ENCODE measurements at places on chromosomes 6 and 20.

GRCh38 chr6:116173928-116174327, 48.0 kb upstream of the COL10A1 start:
- no peak for DNase-seq

- no peak for DNase-seq
Measured at GRCh38 chr20:61951695-61952533, 113.8 kb downstream of the TAF4 start.

- peak; percentile 40 for DNase-seq
Measured at GRCh38 chr6:155314773-155315515, 660 bp upstream of the TFB1M start.

GRCh38 chr6:45445749-45446549, 68.2 kb upstream of the SUPT3H start:
- no peak for DNase-seq

DNA sequence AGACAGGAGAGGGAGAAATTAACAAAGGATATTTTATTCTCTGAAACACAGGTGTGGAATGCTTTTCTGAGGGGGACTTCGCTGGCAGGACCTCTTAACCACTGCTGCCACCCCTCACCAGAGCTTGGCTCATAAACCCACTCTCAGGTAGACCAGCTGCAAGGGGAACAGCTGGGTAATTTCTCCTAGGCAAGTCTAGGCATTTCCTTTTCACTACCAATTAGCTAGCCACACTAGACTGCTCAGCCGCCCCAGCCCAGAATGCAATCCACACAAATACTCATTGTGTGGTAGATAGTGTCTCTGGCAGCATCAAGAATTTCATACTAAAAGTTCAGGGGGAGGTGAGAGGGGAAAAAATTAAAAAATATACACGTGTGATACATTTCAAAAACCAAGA, 267.6 kb upstream of the ID4 start:
- no peak for DNase-seq

GRCh38 chr6:46899659-46900058, 22.1 kb downstream of the ADGRF5 start:
- no peak for DNase-seq

DNA sequence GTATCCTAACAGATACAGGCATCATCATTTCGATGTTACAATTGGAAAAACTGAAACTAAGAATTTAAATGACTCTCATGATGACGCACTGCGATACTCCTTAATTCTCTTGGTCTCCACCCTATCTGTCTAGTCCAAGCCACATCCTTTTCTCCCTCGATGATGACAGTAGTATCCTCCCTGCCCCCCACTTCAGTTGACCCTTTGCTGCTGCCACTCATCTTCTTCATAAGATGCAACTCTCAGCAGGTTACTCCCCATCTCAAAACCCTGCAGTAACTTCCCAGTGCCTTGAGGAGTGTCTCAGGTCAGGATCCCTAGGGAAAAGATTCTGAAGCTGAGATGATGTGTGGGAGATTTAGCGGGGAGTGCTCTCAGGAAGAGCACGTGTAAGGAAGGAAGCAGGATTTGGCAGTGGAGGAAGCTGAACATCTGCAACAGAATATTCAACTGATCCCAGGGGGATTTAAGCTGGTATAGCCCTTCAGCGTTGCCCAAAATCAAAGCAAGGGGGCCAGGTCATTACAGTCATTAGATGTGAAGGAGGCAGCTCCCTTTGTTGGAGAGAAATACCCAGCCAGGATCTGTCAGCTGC, 16.1 kb downstream of the JPH2 start:
- DNase-seq = no peak

GRCh38 chr6:76026101-76026500, 46.4 kb downstream of the IMPG1 start:
- DNase-seq = no peak

GRCh38 chr6:133298801-133299200, 57.6 kb downstream of the EYA4 start:
- DNase-seq = no peak

DNA sequence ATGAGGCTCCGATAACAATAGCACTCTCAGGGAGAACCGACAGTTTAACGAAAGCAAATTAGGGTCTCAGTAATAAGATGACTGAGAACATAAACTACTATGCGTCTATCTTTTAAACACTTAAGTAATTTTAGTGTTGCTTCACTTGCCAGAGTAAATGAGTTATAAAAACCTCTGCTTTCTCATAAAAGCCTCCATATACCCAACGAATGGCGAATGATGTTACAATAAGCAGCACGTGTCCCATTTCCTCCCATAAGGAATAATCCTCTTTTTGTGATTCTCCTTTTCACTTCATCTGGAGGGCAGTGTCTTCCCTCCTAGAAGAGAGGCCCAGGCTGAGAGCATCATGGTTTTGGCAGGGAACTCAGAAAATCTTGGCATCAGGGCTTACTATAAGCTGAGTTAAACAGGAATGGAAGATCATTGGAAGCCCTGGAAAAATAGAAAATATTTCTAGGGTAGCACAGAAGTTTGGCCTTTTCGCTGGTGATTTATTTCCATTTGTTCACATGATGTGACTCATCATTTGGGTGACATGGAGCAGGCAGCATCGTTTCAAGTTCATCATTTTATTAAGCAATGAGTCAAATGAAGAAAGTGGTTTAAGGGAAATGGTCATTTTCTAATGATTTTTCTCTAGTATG, 255.4 kb downstream of the ATXN1 start:
- no peak for DNase-seq

- DNase-seq = no peak
Measured at GRCh38 chr6:6712449-6713403, 124.2 kb downstream of the LY86 start.

DNA sequence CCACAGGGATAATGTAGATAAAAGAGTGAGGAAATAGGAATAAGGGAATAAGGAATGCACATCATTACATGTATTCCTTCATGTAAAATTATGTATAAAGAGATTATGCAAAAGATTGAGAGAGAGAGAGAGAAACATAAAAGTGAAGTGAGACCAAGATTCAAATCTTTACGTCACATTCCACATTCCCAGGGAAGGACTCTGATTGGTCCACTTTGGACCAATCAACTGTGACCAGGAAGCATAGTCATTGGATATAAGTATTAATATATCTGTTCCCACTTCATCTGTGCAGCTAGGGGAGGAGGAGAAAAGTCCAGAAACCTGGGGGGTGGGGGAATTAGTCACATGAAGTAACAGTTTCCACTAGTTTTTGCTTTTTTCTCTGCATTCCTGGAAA, 66.4 kb downstream of the SLC2A10 start:
- DNase-seq = no peak

DNA sequence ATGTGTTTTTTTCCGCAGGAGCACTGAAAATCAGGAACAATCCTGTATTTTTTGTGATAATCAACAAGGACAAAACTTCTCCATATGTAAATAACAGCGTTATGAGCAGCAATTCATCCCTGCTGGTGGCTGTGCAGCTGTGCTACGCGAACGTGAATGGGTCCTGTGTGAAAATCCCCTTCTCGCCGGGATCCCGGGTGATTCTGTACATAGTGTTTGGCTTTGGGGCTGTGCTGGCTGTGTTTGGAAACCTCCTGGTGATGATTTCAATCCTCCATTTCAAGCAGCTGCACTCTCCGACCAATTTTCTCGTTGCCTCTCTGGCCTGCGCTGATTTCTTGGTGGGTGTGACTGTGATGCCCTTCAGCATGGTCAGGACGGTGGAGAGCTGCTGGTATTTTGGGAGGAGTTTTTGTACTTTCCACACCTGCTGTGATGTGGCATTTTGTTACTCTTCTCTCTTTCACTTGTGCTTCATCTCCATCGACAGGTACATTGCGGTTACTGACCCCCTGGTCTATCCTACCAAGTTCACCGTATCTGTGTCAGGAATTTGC, at the start of gene TAAR6:
TSS of gene TAAR6 (plus strand) at position 102 of the 557 bp plus-strand sequence. CDS start at position 102, 0 bp downstream.
- no peak for DNase-seq

GRCh38 chr6:14828201-14828611, 417.7 kb upstream of the JARID2 start:
- DNase-seq = no peak

DNA sequence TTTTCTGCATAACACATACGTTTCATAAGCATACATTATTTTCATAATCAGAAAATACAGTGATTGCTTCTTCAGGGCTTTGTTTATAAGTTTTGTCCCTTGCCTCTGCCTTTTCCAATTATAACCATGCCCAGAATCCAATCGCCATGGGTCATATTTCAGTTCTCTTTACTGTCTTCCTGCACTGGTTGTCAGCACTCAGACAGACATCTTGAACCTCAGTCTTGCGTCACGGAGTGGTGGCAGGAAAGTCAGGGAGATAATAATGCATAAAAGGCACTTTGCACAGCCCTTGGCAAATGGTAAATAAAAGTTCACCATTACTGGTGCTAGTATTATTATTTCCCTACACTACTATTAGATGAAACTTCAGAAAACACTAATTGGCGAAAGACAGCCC, 7.2 kb downstream of the KIF16B start:
- DNase-seq = no peak

GRCh38 chr20:63238514-63239125, 2.9 kb downstream of the BIRC7 start:
- no peak for DNase-seq

DNA sequence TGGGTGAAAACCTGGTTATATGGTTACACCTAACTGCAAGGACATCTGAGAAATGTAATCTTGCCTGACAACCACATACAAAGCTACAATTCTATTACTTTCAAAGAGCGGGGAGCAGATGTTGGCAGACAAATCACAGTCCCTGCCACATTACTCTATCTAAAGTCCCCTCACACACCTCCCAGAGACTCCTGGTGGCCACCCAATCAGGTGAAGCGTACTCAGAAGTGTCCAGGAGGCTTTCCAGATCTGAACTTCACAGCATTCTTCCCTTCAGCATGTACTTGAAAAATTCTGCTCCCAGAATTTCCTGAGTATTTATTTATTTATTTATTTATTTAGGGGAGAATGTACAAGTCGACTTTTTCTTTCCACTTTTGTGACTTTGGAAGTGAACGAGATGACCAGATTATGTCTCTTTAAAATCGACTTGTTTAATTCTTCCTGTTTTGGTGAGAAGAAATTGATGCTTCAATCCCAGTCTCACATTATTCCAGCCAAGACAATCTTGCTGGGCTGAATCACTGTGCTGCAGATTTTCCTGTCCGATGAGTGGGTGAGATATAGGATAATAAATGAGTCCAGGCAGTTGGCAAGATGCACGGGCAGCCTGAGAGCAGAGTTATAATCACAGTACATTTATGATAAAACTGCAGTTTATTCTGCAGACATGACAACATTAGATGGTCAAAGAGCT, 46.9 kb upstream of the POPDC3 start:
- no peak for DNase-seq

DNA sequence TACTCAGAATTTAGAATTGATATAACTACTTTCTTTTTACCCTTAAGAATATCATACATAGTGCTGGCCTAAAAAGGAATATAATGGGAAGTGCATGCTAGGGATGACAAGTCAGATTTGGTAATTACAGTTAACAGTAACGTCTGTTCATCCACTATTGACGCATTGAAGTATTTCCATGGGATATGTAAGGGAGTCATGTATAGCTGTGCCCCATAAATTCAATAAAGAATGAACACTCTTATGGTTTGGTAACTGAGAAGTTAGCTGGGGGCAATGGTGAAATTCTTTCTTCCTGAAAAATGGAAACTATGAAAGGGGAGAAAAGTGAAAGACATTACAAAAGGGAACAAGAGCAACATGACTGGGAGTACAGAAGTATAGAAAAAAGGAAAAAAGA, 2.6 kb upstream of the COL19A1 start:
- DNase-seq = no peak

DNA sequence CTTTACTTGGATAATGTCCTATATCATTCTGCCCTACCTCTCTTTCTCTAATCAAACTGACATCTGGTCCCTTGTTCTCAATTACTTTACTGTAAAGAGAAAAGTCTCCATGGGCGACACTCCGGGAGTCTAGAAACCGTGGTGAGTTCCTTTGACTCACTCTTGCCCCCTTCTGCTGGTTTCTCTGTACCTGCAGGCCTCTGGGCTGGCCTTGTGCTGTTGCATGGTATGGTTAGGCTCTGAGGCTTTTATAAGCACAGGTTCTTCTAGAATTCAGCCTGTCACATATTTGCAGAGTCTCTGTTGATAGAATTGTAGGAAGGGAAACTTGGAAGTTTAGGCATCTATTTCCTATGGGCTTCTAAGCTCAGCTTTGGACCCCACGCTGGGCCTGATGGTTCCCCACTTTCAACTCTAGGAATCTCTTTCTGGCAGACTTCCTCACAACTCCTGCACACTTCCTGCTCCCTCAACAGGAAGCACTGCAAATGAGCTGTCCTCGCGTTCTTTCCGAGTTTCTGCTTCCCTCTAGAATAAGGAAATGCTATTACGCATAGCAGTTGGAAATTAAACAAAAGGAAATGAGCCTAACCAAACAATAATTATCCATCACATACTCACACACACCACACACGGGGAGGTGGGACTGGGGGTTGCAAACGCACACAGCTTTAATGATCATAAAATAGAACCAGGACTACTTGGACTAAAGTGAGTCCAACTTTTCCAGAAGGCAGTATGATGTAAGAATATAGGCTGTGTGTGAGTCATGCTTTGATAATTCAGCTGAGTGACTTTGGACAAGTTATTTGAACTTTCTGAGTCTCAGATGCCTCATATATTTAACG, 683.3 kb downstream of the QKI start:
- no peak for DNase-seq

DNA sequence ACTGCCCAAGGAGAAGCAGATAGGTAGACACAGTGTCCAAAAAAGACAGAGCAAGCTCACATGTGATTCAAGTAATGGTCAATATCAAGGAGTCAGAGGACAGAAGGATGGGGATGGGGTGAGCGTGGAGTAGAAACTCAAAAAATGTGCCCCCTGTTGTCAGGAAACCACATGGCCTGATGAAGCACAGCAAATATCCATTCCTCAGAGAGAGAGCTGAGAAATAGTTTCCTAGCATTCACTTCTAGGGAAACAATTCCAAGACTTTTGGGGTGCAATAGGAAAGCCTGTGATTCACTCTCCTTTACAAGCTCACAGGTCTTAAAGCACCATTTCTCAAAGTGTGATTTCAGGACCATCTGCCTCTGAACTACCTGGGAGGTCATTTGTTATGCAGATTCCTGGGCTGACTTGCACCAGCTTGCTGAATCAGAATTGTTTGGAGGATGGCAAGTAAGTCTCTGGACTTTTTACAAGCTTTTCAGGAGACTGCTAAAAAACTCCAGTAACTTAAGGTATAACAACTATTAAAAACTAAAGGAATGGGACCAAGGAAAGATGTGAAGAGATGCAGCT, 432.8 kb downstream of the HDGFL1 start:
- DNase-seq = no peak
